ENCODE measurements at places on chromosomes 2 and 18.

- no peak for DNase-seq
Observed at GRCh38 chr18:3219241-3219630, 532 bp downstream of the MYOM1 start.

GRCh38 chr2:234331966-234332365, 164.9 kb downstream of the ARL4C start:
- no peak for DNase-seq

DNA sequence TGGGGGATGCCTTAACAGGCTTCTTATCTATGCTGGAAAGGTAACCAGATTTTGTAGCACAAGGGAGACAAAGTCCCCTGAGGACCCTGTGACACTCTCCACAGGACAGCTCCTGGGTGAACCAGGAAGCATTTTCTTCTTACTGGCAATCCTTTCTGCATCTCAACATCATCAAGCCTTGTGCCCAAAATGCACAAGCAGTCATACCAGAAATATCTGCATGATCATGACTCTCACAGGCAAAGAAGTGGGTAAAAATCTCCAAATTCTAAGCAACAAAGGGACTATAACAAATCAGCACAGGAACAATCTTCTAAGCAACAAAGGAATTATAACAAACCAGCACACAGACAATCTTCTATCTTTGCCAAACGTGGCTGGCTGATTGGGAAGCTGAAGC, 99.1 kb upstream of the CD226 start:
- DNase-seq = no peak

DNA sequence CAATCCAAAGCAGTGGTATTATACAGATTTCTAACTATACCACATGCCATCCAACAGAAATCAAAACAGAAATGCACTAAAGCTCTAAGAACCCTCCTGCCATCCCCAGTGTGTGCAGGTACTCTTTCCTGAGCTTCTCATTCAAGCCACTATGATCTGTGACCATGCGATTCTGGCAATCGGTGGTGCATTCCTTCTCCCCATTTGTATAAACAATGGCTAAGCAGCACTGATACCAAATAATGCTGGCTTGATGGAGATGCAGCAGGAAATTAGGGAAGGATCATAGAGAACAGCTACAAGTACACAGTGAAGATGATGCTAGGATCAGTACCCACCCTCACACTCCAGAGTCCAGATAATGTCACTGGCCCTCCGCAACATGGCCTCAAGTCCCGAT, 51.8 kb downstream of the PPP4R1 start:
- DNase-seq = no peak

GRCh38 chr2:26626606-26627005, 14.6 kb downstream of the CIB4 start:
- no peak for DNase-seq

GRCh38 chr2:36170805-36171204, 184.8 kb upstream of the CRIM1 start:
- no peak for DNase-seq

DNA sequence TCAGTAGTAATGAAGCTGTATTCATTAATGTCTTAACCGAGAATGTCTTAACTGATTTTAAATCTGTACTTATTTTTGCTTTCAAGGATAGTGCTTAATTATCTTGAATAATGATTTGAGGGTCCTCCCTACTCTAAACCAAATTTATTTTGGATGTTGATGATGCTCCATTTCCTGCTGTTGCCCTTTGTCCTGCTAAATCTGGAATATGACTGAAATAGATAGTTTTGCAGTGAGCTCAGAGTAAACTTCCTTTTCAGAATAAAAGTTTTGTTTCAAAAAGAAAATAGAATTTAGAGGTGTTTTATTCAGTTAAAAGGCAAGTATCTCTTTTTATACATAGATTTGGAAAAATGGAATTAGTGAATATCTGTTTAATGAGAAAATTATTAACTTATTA, 8.1 kb downstream of the NBEAL1 start:
- DNase-seq = no peak

DNA sequence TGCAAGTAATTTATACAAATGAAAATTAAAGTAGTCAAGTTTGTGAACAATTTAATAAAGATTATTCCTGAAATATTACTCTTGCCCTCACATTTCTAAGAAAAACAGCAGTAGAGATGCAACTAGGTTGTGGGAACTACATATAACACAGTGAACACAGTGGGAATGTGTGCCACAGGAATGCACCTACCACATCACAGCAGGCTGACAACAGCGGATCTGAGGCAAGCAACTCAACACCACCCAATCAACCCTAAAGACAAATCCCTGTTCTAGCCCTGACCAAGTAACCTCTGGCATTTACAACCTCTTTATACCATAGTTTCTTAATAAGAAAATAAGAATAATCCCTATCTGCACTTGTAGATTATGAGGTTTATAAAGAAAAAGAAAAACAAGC, 23.4 kb downstream of the MBOAT2 start:
- DNase-seq = no peak

GRCh38 chr18:73954268-73954667, 193.4 kb downstream of the FBXO15 start:
- no peak for DNase-seq

- DNase-seq = no peak
Observed at GRCh38 chr18:80023173-80023572, 11.1 kb upstream of the RBFA start.

DNA sequence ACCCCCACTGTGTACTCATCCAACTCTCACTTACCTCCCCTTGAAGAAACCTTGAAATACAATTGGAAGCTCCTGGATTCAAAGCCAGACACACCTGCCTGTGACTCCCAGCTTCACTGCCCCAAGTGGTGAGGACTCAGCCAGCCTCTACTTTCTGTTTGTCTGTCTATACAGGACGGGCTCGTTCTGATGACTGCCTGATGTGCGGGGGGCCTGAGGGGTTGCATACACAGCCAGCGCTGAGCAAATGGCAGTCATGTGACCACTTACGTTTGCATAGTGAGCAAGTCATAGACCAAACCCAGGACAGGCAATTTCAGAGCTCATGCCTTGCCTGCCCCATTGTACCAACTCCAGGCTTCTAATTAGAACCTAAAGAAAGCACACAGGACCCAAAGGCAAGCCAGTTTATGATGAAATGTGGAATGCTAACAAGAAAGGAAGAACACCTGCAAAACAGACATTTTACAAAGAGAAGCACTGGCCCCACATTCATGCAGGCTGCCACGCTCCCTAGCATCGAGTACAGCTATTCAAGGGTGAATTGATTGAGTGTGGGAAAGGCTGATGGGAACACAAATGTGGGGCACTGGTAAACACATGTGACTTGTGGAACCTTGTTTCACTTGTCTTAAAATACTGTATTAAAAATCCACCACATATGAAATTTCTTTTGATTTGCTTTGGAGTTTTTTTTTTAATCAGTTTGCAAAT, 137.8 kb downstream of the LNPK start:
- DNase-seq = no peak

DNA sequence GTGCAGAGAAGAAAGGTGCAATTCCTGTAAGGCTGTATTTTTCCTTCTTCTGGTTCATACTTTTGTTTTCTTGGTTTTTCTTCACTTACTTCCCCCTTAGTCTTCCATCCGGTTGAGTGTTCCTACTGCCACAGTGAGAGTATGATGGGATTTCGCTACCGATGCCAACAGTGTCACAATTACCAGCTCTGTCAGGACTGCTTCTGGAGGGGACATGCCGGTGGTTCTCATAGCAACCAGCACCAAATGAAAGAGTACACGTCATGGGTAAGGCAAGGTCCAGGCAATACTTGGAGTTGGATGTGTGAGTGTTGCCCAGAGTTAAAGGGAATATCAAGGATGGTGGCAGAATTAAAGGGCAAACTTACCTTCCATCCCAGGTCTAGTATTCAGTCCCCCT, 108.0 kb downstream of the DTNA start:
- DNase-seq = no peak

DNA sequence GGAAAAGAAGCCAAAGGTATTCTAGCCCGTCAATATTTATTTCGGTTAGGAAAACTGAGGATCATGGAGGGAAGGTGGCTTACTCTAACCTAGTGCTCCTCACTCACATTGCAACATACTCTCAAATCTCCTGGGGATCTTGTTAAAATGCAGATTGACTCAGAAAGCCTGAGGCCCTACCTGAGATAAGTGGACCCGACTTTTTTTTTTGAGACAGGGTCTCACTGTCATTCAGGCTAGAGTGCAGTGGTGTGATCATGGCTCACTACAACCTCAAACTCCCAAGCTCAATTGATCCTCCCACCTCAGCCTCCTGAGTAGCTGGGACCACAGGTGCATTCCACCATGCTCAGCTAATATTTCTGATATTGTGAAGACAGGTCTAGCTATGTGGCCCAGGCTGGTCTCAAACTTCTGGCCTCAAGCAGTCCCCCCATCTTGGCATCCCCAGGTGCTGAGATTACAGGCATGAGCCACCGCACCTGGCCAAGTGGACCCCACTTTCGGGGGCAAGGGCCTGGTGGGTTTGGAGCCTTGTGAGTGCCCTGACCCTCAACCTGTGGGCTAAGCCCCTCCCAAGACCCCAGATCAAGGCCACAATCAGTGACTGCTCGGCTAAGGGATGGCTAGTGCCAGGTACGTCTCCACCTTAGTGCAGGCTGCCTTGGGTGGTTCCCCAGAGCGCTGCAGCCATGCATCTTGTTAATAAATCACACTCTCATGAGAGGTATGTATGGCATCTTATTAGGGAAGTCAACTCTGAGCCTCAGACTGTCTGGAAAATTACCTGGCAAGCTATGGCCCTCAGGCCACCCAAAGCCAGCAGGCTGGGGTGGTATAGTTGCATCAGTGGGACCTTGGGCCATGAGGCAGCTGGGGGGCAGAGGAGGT, 1.1 kb upstream of the NEURL3 start:
- no peak for DNase-seq

- no peak for DNase-seq
Observed at GRCh38 chr2:232635820-232636219, 2.4 kb downstream of the EFHD1 start.

DNA sequence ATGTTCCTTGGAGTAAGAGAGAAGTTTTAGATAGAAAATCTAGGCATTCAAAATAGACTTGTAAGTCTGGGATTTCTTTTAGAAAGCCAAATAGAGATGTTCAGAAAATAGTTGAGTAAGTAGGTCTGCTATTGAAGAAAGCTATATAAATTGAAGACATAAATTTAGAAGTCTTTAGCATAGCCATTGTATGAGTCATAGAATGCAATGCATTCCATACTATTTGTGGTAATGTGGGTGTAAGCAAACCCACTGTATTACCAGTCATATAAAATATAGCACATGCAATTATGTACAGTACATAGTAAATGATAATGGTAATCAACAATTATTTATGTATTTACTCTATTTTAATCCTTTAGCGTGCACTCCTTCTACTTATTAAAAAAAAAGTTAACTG, 14.1 kb downstream of the MC4R start:
- DNase-seq = no peak

- DNase-seq = no peak
Observed at GRCh38 chr2:232398293-232399034, 8.2 kb upstream of the ALPG start.

DNA sequence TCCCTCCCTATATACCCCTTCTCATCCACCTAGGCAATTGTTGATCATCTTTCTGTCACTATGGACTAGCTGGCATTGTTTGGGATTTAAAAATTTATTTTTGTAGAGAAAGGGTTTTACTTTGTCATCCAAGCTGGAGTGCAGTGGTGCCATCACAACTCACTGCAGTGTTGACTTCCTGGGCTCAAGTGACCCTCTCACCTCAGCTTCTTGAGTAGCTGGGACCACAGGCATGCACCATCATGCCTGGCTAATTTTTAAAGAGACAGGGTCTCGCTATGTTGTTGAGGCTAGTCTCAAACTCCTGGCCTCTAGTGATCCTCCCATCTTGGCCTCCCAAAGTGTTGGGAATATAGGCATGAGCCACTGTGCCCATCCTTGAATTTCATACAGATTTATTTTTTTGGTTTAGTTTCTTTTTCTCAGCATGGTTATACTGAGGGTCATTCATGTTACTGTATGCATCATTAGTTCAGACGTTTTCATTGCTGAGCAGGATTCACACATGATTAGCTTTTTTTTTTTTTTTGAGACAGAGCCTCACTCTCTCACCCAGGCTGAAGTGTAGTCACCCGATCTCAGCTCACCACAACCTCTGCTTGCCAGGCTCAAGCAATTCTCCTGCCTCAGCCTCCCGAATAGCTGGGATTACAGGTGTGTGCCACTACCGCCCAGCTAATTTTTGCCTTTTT, 8.6 kb upstream of the PCARE start:
- no peak for DNase-seq

GRCh38 chr18:58064406-58064998, 20.5 kb downstream of the NEDD4L start:
- no peak for DNase-seq

GRCh38 chr2:42888321-42889245, 96.2 kb upstream of the HAAO start:
- no peak for DNase-seq

- DNase-seq = no peak
Observed at GRCh38 chr2:160516547-160517365, 23.1 kb upstream of the RBMS1 start.

- DNase-seq = no peak
Observed at GRCh38 chr2:123513351-123513750, 511.7 kb upstream of the CNTNAP5 start.

DNA sequence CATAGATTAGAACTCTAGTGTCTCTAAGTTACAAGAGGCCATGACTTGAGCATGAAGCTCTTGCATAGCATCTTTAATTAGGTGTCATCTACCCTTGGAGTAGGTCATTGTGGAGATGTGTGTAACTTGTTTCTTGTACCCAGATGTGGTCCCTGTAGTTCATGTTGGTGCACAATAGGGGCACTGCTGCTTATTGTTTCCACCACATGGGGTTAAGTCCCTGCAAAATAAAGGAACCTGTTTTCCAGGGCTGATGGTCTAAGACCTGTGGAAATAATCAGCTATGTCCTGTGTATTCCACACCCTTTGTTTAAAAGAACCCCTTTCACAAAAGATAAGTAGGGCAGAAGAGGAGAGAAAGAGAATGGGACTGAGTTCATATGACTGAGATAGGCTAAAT, 28.6 kb downstream of the ASXL3 start:
- DNase-seq = no peak

- no peak for DNase-seq
Observed at GRCh38 chr18:22703883-22704585, 229.1 kb upstream of the RBBP8 start.

DNA sequence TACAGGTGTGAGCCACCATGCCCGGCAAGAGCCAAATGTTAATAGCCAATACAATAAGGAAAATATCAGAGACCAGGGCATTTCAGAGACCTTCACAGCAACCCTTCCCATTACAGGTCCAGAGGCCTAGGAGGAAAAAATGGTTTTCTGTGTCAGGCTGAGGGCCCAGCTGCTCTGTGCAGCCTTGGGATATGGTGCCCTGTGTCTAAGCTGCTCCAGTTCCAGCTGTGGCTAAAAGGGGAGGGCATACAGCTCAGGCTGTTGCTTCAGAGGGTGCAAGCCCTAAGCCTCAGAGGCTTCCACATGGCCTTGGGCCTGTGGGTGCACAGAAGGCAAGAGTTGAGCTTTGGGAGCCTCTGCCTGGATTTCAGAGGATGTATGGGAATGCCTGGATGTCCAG, 20.1 kb upstream of the CCDC195 start:
- no peak for DNase-seq

- no peak for DNase-seq
Observed at GRCh38 chr2:8259106-8259840, 422.6 kb upstream of the ID2 start.
